ENCODE measurements at places on chromosomes 2 and 18.

DNA sequence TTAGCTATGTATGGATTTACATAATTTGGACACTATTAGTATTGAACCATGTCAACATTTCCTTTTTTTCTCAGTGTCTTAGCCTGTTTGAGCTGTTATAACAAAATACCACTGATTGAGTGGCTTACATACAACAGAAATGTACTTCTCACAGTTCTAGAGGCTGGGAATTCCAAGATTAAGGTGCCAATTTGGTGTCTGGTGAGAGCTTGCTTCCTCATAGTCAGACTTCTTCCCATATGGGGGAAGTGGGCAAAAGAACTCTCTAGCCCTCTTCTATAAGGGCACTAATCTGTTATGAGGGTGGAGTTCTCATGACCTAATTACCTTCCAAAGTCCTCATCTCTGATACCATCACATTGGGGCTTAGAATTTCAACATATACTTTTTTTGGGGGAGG lies 12.6 kb downstream of the ZNF804A start:
- no peak for DNase-seq

- no peak for DNase-seq
Measured at GRCh38 chr18:63284827-63285733, 34.5 kb downstream of the BCL2 start.

DNA sequence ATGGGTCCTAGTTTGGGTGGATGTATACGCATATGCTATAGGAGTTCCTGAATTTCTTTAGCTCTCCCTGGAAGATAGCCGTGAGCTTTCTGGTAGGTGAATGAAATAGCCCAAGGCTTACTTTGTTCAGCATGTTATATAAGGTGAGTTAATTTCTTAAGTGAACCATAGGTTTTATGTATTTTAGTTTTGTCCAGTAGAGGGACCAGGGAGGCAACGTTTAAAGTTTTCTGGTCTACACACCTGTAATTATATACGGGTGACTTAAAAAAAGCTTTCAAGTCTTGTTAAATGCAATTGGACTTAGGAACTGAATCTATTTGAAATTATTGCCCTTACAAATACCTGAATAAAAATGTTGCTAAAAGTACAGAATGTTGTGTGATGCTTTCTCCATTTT lies 402.5 kb upstream of the DDX18 start:
- DNase-seq, result no peak

- no peak for DNase-seq
Measured at GRCh38 chr18:56884511-56884910, 233.4 kb downstream of the WDR7 start.

GRCh38 chr18:77160515-77160914 lies 27.9 kb upstream of the MBP start:
- DNase-seq, result no peak

DNA sequence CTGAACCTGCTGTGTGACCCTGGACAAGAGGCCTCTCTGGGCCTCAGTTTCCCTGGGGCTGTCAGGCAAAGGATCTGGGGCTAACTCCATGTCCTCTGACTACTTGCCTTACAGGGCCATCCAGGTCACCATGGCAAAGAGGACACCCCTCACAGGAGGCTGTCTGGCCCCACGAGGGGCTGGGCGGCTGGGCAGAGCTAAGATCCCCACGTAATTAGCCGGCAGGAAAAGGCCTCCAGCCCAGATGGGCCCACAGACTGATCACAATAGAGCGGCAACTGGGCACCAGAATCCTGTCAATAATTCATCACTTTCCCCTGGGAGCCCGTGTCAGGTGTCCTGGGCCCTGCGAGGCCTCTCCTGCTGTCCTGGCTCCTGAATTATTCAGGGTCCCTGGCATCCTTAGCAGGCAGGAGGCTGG lies 44.8 kb upstream of the OTOF start:
- no peak for DNase-seq

DNA sequence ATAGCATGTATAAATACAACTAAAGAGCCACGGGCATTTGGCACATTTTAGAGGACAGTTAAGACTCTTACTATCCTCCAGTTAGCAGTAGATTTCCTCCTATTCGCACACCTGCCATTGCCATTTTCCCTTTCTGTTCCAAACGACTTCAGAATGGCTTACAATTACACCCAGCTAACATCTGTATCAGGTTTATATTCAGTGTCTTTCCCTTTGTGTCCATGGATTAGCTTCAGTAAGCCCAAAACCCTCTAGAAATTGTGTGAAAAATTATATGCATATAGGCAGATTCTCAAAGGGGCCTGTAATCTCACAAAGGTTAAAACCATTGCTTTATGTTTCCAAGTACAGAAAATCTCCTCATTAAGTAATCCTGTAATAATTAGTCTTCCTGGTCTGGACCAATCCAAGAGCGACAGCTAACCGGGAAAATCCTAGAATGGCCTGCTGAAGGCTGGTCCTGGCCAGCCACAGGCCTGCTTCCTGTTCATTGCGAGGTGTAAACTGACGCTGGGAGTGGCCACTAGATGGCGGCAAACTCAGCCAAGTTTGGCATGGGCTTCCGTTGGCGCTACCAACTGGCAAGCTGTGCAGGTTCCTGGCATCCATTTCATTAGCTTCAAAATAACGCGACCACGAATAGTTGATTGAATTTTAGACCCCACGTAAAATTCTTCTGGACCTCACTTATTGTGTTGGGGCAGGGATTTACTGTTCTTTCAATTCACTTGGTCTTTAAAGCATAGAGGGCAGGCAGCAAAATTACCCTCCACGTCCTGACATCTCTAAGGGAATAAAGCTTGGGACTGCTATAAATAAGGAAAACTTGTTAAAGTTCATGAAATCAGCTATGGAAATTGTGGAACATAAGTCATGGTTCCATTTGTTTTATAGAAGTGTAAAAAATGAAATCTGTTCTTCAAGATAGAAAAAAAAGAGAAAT lies 17.1 kb downstream of the ARHGAP25 start:
- no peak for DNase-seq

Measured in activated gamma-delta T cell (primary cell).